ENCODE measurements at places on chromosomes 5 and 9. TPM values are rescaled to one million over a fixed set of nuclear protein-coding genes. Genes with fewer than 3 reads are reported as not detected.

GRCh38 chr5:75262271-75262670 lies 25.6 kb upstream of the ANKRD31 start:
- no peak for DNase-seq

- DNase-seq: peak; percentile 47
Observed at GRCh38 chr5:151213803-151214613, 9.9 kb downstream of the CCDC69 start.

GRCh38 chr9:129221233-129221632 lies 43.2 kb upstream of the IER5L start:
- DNase-seq: no peak

- DNase-seq: no peak
Observed at GRCh38 chr5:171614971-171615653, 170.5 kb upstream of the SMIM23 start.

GRCh38 chr5:8493176-8493575 lies 624.2 kb downstream of the MTRR start:
- no peak for DNase-seq

- DNase-seq: no peak
Observed at GRCh38 chr9:14323985-14324650, 10.2 kb upstream of the NFIB start.

- DNase-seq: no peak
Observed at GRCh38 chr9:119304555-119304954, 64.7 kb downstream of the BRINP1 start.

- no peak for DNase-seq
Observed at GRCh38 chr5:110414360-110414759, 312.1 kb downstream of the TMEM232 start.

GRCh38 chr5:136527311-136527710 lies 162.0 kb upstream of the TRPC7 start:
- DNase-seq: no peak

The DCP2 gene
- total RNA-seq: 24.0 TPM

The ZBED3 gene
- total RNA-seq: 0.53 TPM

The CTNNAL1 gene
- total RNA-seq: 15.9 TPM

The PKD2L2 gene
- not detected for total RNA-seq

The SPINK1 gene
- total RNA-seq: 1.1 TPM

Data from bronchial epithelial cell (primary cell).